Brain (organoid and tissue), 16 donors: ENCODE measurements at places on chromosomes 3 and 15. TPM values are rescaled to one million over a fixed set of nuclear protein-coding genes. Genes with fewer than 3 reads are reported as not detected.

Gene GATA2
- 3.7 TPM for polyA plus RNA-seq

Gene ARL8B
- polyA plus RNA-seq: 27.7 TPM

Gene PLCH1
- polyA plus RNA-seq: 1.1 TPM

Gene PROS1
- 3.3 TPM for polyA plus RNA-seq

Gene RHOA
- 385 TPM for polyA plus RNA-seq

Gene CEMIP
- polyA plus RNA-seq: 4.5 TPM

Gene CCRL2
- 0.53 TPM for polyA plus RNA-seq

Gene EBLN2
- not detected for polyA plus RNA-seq

Gene SNAPC5
- 23.9 TPM for polyA plus RNA-seq

Gene FMN1
- polyA plus RNA-seq: 0.27 TPM

Gene TMCO5A
- polyA plus RNA-seq: not detected

Gene CILP
- not detected for polyA plus RNA-seq

Gene THRB
- 3.8 TPM for polyA plus RNA-seq

Gene TERB2
- polyA plus RNA-seq: not detected

Gene SPINT1
- polyA plus RNA-seq: 151 TPM

Gene TJP1
- polyA plus RNA-seq: 27.9 TPM
